ENCODE measurements at places on chromosomes 5 and 9.

DNA sequence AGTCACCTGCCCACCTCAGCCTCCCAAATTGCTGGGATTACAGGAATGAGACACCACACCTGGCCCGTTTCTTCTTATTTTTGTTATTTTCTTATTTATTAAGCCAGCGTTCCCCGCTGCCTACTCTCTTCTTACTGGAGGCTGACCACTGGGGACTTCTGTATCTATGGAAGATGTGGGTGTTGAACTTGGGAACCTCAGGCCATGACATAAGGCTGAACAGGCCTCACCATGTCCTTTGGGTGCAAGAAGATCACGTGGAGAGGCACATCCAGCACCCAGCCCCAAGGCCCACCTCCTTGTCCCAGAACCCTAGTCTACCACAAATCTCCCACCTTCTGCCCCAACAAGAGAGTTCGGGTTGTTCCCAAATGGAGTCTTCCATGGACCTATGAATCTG lies 59.4 kb upstream of the NEK6 start:
- DNase-seq: no peak

- DNase-seq: no peak
Measured at GRCh38 chr5:78811866-78812265, 163.3 kb upstream of the LHFPL2 start.

DNA sequence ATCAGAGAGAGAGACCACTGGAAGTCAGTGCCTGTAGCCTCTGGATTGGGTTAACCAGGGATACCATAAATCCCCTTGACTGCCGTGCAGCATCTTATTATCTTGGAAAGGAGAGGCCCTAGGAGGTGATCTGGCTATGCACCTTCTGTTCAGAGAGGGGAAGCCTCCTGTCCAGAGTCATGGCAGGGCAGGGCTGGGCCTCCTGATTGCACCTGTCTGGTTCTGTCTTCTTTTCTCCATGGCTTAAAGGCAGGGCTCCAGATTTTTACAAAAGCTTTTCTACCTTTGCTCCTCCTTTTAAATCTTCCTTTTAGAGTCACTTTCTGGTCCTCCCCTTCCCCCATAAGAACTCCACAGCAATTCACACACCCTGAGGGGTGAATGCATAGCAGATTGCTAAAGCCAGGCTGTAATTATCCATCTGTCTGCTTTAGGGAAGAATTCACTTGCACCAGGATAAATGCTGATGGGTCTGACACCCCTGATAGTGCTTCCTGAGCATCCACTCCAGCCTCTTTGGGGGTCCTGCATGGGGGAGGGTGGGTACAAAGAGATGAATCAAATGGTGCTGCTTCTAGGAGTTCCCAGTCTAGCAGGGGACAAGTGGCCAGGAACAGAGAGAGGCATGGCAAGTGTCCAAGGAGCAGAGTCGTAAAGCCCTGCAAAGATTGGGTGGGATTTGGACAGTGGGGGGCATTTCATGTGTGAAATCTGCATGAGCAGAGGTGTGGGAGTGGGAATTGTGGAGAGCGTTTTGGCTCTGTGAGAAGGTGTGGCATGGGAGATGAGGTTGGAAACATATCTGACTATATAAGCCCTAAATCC lies 141.3 kb upstream of the ALDH1B1 start:
- DNase-seq: no peak

DNA sequence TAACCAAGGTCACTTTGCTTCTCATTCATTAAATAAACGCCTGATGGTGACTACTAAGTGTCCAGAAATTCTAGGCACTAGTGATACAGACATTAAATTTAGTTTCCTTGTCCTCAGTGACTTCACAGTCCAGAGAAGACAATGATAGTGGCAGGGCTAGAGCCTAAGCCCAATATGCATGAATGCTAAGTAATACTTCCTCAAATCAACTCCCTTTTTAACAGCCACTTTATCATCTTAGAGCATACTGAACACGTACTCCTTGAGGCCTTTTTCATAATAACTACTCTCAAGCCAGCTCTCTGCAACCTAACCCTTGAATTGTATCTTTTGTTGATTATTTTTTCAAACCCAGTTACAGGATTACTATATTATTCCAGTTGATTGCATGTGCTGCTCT lies 74.1 kb downstream of the STX17 start:
- no peak for DNase-seq

- DNase-seq: no peak
Measured at GRCh38 chr5:157568720-157569119, 6.9 kb downstream of the ADAM19 start.

DNA sequence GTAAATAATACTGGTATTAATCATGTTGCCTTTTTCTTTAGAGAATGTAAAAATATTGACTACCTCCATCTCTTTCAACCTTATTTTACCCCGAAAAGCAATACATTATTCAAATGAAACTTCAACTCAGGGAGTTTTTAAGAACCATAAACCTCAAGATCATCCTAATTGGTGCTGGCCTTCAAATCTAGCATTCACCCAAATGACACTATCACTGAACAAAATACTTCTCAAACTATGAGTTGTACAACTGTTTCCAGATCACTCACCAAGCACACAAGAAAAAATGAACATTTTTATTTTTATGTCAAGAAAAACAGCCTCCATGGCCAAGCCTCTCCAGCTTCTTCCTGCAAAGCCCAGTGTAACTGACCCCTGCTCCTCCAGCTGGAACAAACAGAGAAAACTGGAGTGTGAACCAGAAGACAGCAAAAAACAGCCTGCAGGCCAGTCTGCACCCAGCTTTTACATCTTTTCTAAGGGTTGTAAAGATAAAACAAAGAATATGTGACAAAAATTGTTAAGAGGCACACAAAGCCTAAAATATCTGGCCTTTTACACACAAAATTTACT lies 21.2 kb downstream of the AUH start:
- DNase-seq: no peak

DNA sequence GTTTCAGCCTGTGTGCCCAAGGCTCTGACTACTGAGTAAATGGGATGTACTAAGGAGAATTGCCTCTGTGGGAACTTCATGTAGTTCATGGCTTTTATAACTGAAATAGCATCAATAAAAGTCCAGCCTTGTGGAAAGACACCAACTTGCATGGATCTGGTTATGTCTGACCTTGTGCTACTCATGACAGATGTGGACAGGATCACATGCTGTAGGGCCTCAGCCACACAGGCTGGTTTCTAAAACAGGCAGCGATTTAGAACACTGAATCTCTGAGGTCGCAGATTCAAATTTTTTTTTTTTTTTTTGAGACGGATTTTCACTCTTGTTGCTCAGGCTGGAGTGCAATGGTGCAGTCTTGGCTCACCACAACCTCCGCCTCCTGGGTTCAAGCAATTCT lies 66.5 kb upstream of the SPIN1 start:
- DNase-seq: no peak

DNA sequence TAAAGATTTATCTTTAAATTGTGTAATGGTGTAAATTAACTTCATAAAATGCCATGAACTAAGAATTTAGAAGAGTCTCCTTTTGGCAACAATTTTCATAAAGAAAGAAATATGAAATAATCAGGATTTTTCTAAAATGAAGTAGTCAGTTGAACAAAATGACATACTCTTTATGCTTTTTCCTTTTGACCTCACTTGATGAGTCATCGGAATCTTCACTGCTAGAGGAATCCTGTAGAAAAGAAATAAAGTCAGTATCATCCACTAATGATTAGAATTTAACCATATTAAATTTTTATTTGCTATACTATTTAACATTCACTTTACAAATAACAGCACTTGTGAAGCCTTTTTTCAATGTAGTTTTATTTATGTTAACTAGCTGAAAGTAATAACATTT lies 26.1 kb downstream of the CHD1 start:
- no peak for DNase-seq

DNA sequence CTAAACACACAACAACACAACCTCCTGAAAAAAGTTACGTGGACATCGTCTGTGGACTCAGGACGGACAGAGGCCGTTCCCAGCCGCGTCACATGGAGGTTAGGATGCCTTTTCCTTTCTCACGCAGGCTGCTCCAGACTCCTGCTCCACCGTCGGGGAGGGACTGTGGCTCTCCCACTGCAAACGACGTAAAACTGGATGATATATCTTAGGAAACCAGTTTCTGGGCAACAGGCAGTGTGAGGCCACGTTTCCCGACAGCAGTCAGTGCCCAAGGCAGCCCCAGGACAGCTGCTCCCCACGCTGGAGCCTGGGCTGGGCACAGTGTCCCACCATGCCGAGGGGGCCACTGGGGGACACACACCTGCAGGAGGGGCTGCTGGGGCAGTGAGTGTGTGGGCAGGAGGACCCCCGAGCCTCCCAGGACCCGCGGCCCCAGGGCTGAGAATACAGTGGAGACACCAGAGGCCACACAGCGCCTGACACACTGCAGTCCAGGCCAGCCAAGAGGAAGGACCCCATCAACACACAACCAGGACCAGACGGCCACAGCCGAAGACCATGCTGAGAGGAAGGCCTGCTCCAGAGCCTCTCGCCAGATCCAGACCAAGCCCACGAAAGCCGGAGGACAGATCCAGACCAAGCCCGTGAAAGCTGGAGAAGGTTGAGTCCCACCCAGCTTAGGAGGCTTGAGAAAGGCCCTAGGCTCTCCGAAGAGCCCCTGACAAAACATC lies 26.2 kb downstream of the EXD3 start:
- no peak for DNase-seq

GRCh38 chr9:99169086-99169485 lies 52.7 kb downstream of the ALG2 start:
- DNase-seq: no peak

- DNase-seq: no peak
Measured at GRCh38 chr5:5316334-5316733, 106.1 kb upstream of the ICE1 start.

- peak; percentile 48 for DNase-seq
Measured at GRCh38 chr5:130871346-130872086, 293.5 kb downstream of the HINT1 start.

- DNase-seq: peak; percentile 26
Measured at GRCh38 chr9:33129886-33130881, 37.0 kb downstream of the B4GALT1 start.

DNA sequence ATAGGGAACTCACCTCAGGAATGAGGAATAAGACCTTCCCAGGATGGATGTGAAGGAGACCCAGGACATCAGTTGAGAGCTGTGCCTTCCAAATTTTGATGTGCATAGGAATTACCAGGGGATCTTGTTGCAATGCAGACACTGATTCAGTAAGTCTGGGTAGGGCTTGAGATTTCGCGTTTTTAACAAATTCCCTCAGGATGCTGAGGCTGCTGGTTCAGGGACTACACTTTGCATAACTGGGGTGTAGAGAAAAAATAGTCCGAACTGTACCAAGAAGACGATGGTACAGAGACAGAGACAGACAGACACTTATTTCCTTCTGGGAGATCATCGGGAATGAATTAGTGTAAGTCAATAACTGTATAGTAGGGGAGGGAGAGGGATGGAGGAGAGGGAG lies 82.3 kb upstream of the FREM1 start:
- DNase-seq: no peak

GRCh38 chr5:11962122-11962521 lies 57.9 kb upstream of the CTNND2 start:
- DNase-seq: no peak

DNA sequence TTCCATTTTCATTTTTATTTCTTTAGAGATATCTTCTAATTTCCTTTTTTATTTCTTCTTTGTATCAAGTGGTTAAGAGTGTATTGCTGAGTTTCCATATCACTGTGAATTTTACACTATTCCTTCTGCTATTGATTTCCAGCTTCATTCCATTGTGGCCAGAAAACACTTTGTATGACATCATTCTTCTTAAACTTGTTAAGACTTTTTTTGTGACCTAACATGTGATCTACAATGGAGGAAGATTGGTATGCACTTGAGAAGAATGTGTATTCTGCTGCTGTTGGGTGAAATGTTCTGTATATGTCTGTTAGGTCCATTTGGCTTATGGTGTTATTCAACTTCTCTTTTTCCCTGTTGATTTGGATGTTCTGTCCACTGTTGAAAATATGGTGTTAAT lies 274.2 kb upstream of the PUM3 start:
- no peak for DNase-seq

- no peak for DNase-seq
Measured at GRCh38 chr9:81632599-81632998, 56.7 kb downstream of the TLE1 start.

GRCh38 chr5:55427157-55427556 lies 107.6 kb downstream of the PLPP1 start:
- no peak for DNase-seq

GRCh38 chr5:64145216-64145895 lies 20.3 kb upstream of the RNF180 start:
- no peak for DNase-seq

GRCh38 chr9:136862849-136863622 lies 3.1 kb downstream of the EDF1 start:
- no peak for DNase-seq

GRCh38 chr5:101362067-101362466 lies 459.0 kb upstream of the ST8SIA4 start:
- no peak for DNase-seq

GRCh38 chr5:32836176-32836575 lies 125.1 kb downstream of the NPR3 start:
- DNase-seq: no peak

DNA sequence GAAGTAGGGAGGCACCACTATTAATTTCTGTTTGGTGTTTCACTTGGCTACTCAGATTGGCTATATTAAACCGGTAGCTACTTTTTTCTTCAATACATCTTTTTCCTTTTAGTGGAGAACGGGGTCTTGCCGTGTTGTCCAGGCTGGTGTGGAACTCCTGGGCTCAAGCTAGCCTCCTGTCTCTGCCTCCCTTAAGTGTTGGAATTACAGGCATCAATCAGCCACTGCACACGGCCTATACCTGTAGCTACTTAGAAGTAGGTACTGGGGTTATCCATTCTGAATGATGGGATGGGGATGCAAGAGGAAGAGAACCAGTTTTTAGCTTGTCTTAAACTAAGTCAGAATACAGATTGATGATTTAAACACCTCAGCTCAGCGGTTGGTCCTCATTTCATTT lies 1.7 kb downstream of the UBE2D2 start:
- DNase-seq: no peak

GRCh38 chr5:160263326-160263855 lies 34.1 kb downstream of the FABP6 start:
- DNase-seq: no peak

GRCh38 chr5:1151316-1151715 lies 39.5 kb upstream of the SLC12A7 start:
- DNase-seq: no peak

- no peak for DNase-seq
Measured at GRCh38 chr9:486156-486555, 271.5 kb downstream of the DOCK8 start.

DNA sequence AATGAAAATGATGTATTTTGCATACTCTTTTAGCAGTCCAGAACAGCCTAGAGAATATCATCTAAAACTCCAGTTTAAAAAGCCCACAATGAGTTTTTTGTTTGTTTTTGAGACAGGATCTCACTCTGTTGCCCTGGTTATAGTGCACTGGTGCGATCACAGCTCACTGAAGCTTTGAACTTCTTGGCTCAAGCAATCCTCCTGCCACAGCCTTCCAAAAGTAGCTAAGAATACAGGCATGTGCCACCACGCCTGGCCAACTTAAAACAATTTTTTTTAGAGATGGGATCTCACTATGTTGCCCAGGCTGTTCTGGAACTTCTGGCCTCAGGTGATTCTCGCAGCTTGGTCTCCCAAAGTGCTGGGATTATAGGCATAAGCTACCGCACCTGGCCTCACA lies 175.7 kb downstream of the FBN2 start:
- no peak for DNase-seq

GRCh38 chr5:137344723-137345322 lies 154.3 kb downstream of the SPOCK1 start:
- peak; percentile 49 for DNase-seq

- DNase-seq: no peak
Measured at GRCh38 chr5:69331528-69332445, 814 bp downstream of the CCDC125 start.

- no peak for DNase-seq
Measured at GRCh38 chr5:37804401-37804800, 35.4 kb downstream of the GDNF start.

Data from activated CD4-positive, alpha-beta T cell treated with anti-CD3 and anti-CD28 coated beads for 48 hours (primary cell).